Activated CD8-positive, alpha-beta memory T cell treated with anti-CD3 and anti-CD28 coated beads for 1 hour (primary cell): ENCODE measurements at places on chromosomes 12 and 14.
A peak's percentile ranks its signal among the peaks of the same experiment; 100 is the strongest.

DNA sequence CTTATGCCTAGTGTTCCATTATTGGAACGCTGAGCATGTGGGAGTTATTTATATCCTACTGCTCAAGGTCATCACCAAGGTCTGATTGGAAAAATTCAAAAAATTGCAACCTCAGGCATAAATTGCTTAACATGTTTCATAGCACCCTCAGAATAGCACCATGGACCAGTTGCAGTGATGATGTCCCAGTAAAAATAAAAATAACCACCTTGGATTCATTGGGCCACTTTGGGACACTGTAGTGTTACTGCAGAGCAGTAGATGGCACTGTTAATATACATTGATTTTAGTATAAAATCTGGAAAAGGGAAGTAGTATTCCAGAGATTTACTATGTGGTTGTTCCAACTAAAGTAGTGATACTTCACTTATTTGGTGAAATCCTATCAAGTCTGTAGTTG is 31.0 kb upstream of the PTCSC3 start:
- DNase-seq: no peak

DNA sequence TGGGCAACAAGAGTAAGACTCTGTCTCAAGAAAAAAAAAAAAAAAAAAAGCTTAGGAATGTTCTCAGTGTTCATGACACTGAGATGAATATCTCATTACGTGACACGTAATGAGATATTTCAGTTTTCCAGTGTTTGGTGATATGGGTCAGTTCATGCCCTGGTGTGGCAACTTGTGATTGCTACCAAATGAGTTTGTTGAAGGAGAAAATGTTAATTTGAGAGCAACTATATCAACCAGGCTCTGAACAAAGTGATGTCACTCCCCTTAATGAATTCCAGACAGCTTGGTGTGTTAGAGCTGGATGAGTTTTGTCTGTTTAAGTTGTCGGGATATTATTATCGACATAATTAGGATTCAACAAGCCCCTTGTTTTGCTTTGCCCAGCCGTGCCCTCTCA is 211.7 kb downstream of the DPF3 start:
- no peak for DNase-seq

DNA sequence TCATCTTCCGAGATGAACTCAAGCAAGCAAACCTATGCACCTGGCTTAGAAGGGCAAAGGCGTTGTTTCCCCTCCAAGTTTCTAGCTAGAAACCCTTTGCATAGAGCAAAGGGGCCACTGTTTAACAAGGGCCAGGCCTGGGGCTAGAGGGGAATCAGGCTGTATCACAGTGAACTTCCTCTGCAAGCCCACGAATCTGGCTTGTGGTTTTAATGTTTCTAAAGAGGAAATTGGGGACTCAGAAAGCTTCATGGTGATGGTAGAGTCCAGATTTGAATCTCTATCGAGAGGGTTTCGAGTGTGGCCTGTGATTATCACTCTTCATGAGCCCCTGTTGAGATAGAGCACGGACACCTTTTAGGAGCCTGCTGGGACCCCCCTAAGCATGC is 189.9 kb downstream of the VRK1 start:
- no peak for DNase-seq

DNA sequence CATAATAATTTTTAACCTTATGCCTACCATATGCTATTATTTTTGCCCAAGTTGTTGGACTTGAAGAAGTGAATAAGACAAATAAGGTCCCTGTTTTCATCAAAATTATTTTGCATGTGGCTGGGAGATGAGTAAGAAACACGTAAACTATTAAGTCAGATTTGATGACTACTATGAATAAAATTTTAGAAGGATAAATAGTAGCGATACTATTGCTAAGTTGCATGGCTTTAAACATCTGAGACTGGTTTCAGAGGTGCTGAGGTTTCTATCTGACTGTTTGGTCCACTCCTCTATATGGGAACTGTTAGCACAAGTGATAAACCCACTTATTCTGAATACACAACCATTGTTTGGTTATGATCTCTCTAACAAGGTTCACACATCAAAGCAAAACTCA is 674.3 kb upstream of the MDGA2 start:
- no peak for DNase-seq

DNA sequence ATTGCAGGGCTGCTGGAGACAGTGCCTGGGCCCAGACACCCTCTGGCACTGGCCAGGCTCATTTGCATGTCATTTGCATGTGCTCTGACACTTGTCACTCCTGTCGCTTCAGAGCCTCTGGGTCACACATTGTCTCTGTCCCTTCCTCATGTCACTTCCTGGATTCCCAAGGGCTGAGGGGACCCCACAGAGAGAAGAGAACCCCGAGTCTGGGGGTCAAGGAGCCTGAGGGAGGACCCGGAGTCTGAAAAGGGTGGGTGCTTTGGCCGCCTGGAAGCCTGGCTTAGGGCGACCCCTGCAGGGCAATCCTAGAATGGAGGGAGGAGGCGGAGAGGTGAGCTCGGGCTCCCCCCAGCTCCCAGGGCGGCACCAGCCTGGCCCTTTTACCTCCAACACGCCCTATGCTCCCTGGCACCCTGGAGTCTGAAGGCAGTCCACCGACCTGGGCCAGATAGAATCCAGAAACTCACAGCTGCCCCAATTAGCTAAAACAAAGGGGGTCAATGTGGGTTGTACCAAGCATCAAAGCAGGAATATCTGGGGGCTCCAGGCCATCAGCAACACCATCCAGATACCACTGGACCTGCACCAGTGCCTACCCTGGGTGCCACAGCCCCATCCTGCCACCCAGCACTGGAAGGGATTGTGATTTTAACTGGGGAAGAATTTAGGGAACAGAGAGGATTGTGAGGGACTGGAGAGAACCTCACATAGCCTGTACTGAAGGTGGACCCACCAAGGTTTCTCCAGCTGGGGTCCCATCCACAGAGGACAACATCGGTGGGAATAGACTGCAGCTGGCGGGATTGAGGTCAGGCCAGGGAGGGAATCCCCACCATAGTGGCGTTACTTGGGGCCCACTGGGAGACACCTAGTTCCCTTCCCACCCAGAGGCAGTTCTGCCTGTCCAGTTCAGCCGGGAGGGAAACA is 21.8 kb upstream of the KRT78 start:
- DNase-seq: peak; percentile 59

GRCh38 chr14:94598816-94599655 is 13.2 kb upstream of the SERPINA3 start:
- DNase-seq: no peak

- DNase-seq: no peak
These were observed 788 bp upstream of the NGDN start for GRCh38 chr14:23468704-23469126.

DNA sequence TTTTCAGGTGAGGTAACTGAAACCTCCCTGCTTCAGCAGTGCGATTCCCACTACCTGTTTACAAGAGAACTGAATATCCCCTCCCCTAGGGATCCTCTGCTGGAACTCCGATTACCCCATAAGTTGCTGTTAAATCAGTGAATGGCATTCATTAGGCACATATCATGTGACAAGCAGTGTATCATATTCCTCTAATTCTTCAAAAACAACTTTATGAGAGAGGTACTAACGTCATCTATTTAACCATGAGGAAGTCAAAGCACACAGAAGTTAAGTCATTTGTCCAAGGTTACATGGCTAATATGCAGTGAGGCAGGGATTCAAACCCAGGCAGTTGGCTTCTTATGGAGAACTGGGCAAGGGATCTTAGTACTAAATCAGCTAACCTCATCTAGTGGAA is 43.9 kb upstream of the PCED1B start:
- no peak for DNase-seq

GRCh38 chr14:92609955-92610354 is 96.4 kb downstream of the RIN3 start:
- no peak for DNase-seq

- DNase-seq: no peak
These were observed 3.2 kb upstream of the PAH start for GRCh38 chr12:102920271-102920670.

GRCh38 chr12:4292341-4293073 is 18.9 kb downstream of the CCND2 start:
- DNase-seq: no peak

DNA sequence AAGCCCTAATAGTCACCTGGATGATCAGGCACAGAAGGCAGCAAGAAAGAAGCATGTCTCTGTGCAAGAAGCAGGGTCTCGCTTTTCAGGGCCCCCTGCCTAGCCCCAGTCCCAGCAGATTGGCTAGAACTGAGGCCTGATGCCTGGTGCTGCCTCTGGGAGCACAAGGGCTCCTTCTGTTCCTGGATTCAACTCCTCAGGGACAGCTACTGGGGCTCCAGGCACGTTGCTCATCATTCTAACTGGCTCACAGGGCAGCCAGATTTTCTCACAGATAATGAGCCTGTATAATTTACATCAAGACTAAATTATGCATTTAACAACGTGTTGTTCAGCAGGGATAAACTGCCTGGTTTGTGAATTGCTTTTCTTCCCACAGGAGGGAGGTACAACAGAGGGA is 106.5 kb upstream of the PLXNC1 start:
- DNase-seq: no peak
